ENCODE measurements at places on chromosomes 13 and 19.

DNA sequence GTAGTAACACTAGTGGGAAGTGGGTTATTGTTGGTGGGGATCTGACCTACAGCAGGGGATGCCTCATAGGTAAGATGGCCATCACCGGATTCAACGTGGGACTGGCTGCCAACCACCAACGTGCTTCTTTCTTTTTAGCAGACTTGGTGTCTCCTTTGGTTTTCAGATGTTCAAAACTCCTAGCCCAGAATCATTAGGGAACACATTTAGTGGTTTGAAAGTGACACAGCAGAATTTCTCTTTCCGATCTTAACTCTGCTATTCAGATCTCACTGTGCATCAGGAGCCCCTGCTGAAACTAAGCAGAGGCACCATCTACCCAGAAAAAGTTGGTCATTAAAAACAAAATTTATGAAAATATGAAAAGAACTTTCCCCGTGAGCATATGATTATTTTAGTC lies 36.7 kb upstream of the PCDH8 start:
- no peak for DNase-seq

DNA sequence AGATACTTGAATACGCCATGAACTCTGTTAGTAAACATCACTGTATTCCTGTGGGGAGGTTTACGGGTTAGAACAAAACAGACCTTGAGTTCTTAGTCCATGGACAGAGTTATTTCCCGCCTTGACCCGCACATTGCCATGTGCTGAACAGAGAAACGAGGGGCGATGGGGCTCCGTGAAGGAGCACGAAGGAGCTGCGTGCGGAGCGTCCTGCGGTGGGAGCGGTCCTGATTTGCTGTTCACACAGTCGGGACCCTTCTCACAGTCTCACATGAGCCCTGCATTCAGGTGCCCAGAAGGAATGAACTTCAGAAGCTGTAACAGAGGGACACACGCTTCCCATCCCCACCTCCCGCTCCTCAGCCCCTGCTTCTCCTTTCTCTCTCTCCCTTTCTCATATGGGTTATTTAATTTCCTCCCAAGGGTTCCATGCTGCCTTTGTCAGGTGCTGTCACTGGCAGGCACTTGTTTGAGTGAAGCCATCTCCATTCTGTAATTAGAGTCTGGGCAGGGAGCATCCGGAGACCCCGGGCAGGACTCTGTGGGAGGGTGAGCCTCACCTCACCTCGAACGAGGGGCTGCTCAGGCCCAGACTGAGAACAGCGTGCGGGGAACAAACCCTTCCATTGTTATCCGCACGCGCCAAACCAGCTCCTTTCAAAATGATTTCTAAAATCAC lies 76.9 kb downstream of the TEX29 start:
- DNase-seq: no peak

- DNase-seq: no peak
Measured at GRCh38 chr13:97188207-97188606, 33.9 kb upstream of the MBNL2 start.

- DNase-seq: no peak
Measured at GRCh38 chr19:1254530-1255185, 6.3 kb downstream of the MIDN start.

DNA sequence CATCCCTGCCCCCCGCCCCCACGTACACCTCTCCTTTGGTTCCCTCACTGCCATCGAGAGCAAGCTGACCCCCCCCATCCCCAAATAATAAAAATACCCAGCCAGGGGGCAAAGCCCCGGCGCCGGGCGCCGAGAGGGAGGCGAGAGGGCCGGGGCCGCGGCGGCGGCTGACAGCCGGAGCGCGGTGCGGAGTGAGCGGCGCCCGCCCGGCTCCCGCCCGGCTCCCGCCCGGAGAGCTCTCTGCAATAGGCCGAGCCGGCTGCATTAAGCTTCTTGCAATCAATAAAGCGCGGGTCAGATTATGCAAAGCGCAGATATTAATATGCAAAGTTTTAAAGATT lies 40.9 kb downstream of the DEDD2 start:
- no peak for DNase-seq

GRCh38 chr19:1105008-1105872 lies 1.4 kb downstream of the GPX4 start:
- no peak for DNase-seq

- no peak for DNase-seq
Measured at GRCh38 chr13:73901324-73902068, 232.7 kb downstream of the KLF12 start.

GRCh38 chr13:73334445-73334844 lies 275.6 kb downstream of the KLF5 start:
- DNase-seq: no peak

DNA sequence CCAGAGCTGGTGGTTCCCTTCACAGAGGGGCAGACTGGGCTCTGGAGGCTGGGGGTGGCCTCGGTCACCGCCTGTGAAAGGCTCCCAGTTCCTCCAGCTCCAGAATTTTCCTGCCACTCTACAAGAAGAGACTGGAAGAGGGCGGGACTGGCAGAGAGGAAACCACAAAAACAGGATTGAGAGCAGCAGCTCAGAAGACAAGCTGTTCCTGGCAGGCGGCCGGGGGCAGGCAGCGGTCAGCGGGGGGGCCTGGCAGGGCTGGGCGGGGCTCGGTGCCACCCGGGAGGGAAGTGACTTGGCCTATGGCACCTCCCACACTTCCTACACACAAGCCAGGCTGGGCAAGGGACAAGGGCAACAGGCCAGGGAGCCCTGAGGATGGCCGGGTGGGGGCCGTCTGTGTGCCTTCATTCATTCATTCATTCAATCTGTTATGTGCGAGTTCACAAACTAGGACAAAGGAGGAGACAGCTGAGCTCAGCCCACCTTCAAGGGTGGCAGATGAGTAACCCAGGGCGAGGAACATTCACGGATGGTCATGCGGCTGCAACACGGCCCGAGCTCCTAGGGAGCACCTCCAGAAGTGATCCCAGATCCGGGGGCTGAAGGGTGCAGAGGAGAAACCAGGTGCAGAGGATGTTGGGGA lies 16.9 kb upstream of the BTBD2 start:
- DNase-seq: peak; percentile 68

DNA sequence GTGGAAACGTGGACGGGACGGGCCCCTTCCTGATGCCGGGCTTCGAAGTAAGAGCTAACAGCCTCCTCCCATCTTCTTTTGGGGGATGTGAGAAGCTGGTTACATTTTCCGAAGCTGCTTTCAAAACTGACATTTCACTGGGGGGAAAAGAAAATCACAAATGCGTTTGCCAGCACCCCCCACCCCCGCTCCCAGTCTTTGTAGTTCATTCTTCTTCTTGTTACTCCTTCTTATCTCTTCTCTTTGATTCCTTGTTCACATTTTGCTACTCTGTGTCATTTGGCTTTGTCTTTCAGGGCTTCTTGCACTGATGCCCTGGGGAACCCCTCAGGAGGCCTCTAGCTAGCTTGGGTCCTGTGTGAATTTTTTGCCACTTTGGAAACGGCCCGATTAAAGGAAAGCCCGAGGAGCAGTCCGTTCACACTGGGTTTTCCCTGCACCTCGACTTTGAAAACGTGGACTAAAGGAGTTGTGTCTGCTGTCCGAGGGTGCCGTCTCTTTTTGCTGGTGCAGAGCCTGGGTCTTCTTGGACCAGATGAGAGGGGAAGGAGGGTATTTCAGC lies 1.3 kb downstream of the CARM1 start:
- no peak for DNase-seq

- peak; percentile 59 for DNase-seq
Measured at GRCh38 chr19:3506384-3507340, 551 bp downstream of the FZR1 start.

GRCh38 chr19:3719868-3720267 lies 11.7 kb downstream of the TJP3 start:
- no peak for DNase-seq

GRCh38 chr13:25707726-25708125 lies 336.0 kb downstream of the ATP8A2 start:
- no peak for DNase-seq

DNA sequence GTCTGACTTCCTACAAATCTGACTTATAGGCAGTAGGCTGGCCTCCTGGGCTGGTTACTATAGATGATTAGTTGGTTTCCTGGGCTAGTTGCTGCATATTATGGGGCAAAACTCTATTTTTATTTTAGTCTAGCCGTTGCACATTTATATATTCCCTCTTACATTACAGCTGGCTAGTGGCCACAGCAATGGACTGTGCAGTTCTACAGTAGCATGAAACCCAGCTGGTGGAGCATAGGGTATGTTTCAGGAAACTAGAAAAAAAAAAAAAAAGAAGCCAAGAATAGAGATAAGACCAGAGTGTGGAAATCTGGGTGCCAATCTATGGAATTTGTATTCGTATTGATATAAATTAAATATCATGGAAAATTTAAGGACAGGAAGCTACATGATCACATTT lies 304.4 kb upstream of the NBEA start:
- DNase-seq: no peak

DNA sequence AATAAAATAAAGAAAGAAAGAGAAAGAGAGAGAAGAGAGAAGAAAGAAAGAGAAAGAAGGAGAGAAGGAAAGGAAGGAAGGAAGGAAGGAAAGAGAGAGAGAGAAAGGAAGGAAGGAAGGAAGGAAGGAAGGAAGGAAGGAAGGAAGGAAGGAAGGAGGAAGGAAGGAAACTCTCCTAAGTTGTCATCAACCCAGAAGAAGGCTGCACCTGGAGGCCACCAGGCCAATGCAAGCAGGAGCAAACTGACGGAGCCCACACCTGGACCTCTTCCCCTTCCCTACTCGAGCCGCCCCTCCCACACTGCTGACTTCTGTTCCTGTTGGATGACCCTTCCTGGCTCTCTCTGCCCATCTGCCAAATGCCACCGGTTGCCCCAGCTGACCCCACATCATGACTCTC lies 8.7 kb downstream of the ACER1 start:
- DNase-seq: no peak

GRCh38 chr13:104491916-104492315 lies 1425.7 kb upstream of the SLC10A2 start:
- no peak for DNase-seq

- DNase-seq: no peak
Measured at GRCh38 chr19:46043519-46043918, 2.7 kb upstream of the IGFL4 start.

GRCh38 chr13:20064128-20064527 lies 96.7 kb downstream of the GJA3 start:
- no peak for DNase-seq

DNA sequence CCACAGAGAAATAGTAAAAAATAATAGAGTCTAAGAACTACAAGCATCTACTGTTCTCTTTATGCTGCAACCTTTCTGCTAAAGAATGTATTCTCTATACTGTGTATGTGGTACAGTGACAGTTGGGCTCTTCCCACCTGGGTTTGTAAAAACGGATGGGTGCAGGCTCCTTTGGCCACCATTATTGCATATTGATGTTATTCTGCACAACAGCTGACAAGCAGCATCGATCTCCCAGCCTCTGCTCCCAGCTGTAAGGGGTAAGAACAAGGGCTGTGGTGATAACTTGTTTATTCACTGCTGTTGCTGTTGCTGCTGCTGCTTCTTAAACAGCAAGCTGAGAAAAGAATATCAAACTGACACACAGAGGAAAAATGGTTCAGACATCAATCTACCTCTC lies 56.1 kb downstream of the KCNRG start:
- no peak for DNase-seq

- no peak for DNase-seq
Measured at GRCh38 chr19:38665950-38666662, 18.7 kb downstream of the ACTN4 start.

GRCh38 chr19:40414542-40415535 lies 1.7 kb upstream of the PRX start:
- DNase-seq: no peak

GRCh38 chr19:39595950-39596349 lies 6.4 kb upstream of the LGALS13 start:
- DNase-seq: no peak

- peak; percentile 46 for DNase-seq
Measured at GRCh38 chr13:106619688-106620555, 52.0 kb upstream of the ARGLU1 start.

DNA sequence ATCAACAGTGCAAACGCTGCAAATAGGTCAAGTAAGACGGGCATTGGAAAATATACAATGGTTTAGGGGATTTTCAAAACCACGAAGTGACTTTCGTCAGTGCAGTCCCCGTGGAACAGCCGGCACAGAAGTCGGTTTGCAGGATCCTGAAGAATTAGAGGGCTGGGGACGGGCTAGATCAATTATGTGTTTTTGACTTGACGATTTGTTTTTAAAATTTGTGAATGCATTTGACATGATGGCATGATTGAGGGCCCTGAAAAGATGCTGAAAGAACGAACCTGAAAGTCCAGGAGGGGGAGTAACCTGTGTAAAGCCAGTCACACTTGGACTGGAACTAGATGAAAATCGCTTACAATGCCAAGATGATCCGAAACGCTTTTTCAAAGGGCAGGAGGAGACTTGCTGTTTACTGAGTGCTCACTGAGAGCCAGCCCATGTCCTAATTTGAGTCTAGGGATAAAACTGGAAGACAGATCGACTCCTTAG lies 8.9 kb upstream of the DGKH start:
- DNase-seq: peak; percentile 21

- DNase-seq: no peak
Measured at GRCh38 chr13:77386046-77386445, 59.2 kb upstream of the MYCBP2 start.

DNA sequence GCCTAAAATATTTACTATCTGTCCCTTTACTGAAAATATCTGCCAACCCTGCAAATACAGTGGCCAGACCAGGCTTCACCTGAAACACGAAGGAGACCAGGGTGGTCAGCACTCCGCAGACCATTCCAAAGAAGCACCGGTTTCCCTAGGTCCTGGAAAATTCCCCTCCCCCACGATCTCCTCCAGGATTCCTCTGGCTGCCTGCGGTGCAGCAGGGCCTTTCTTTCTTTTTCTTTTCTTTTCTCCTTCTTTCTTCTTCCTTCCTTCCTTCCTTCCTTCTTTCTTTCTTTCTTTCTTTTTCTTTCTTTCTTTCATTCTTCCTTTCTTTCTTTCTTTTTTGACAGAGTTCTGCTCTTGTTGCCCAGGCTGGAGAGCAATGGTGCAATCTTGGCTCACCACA lies 152.7 kb downstream of the USP12 start:
- no peak for DNase-seq

DNA sequence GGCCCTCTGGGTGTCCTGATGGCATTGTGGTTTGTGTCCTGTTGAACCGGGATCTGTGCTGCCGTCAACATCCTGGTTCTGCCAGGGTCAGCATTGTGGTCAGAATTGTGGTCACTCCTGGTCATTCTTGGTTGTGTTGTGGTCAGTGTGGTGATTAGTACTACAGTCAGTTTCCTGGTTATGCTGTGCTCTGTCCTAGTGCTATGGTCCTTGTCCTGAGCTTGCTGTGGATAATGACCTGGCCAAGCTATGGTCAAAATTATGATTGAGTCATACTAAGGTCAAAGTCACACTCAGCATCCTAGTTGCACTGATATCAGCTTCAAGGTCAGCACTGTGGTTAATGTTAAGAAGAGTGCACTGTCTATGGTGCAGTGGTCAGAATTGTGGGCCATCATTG lies 4.5 kb upstream of the OLFM2 start:
- no peak for DNase-seq

- DNase-seq: no peak
Measured at GRCh38 chr19:40684280-40684679, 6.2 kb downstream of the NUMBL start.

GRCh38 chr13:111575719-111576118 lies 255.3 kb downstream of the TEX29 start:
- no peak for DNase-seq

GRCh38 chr19:17328517-17329365 lies 5.9 kb downstream of the ANO8 start:
- DNase-seq: peak; percentile 42

- DNase-seq: no peak
Measured at GRCh38 chr13:20721454-20722357, 18.2 kb downstream of the IL17D start.

GRCh38 chr13:31192306-31192705 lies 7.5 kb upstream of the B3GLCT start:
- no peak for DNase-seq

All from CD4-positive, alpha-beta T cell treated with Interleukin-1 beta for 1 hour (primary cell).